ENCODE measurements at places on chromosomes 5 and 9. TPM values are rescaled to one million over a fixed set of nuclear protein-coding genes. Genes with fewer than 3 reads are reported as not detected.

GRCh38 chr5:68151812-68152211 is 63.7 kb upstream of the PIK3R1 start:
- no peak for DNase-seq

GRCh38 chr9:19648672-19649071 is 140.2 kb downstream of the SLC24A2 start:
- no peak for DNase-seq

DNA sequence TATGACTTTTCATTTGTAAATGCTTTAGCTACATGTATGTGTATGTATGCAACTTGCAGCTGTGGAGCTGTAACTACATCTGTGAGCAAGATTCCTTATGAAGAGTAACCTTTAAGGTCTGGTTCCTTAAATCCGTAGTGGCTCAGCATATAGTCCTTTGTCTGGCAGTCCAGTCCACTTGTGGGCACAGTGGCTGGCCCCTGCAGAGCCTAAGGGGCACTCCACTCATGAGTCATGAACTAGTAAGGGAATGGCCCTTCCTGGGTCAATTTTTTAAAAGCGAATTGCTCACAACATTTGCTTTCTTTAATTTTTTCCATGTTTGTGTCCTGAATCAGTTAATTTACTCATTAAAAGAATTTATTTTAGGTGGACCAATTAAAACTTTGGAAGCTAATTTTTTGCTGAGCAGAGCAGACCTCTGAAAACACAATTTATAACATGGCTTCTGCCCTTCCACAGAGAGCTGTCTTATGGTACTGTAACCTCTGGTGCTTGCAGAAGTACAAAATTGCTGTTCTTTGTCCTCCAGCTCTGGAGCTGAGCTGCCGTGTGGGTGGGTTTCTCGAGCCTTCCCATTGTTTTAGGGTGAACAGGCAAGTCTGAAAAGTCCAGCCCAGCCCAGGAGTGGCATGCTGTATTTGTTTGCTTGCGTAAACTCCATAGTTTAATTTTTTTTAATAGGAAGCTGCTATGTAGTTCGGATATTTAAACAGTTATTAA is 110.1 kb downstream of the MVB12B start:
- DNase-seq: no peak

- no peak for DNase-seq
Observed at GRCh38 chr5:6772886-6773285, 59.7 kb downstream of the TENT4A start.

Gene CCDC171
- 1.9 TPM for total RNA-seq

- DNase-seq: no peak
Observed at GRCh38 chr9:112241491-112241890, 66.4 kb upstream of the SUSD1 start.

DNA sequence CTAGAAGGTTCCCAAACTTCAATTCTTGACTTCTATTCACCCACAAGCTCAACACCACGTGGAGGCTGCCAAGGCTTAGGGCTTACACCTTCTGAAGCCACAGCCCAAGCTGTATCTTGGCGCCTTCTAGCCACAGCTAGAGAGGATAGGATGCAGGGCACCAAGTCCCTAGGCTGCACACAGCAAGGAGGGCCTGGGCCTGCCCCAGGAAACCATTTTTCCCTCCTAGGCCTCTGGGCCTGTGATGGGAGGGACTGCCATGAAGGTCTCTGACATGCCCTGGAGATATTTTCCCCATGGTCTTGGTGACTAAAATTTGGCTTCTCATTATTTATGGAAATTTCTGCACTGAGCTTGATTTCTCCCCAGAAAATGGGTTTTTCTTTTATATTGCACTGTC is 112.5 kb downstream of the CPLANE1 start:
- no peak for DNase-seq

Gene TAF11L5
- not detected for total RNA-seq

Gene FCN2
- not detected for total RNA-seq

- DNase-seq: no peak
Observed at GRCh38 chr5:50672663-50673062, 6.2 kb downstream of the PARP8 start.
